ENCODE measurements at places on chromosomes 1 and 21. TPM values are rescaled to one million over a fixed set of nuclear protein-coding genes. Genes with fewer than 3 reads are reported as not detected.
A peak's percentile ranks its signal among the peaks of the same experiment; 100 is the strongest.

GRCh38 chr1:225250432-225250831 lies 177.4 kb downstream of the LBR start:
- H3K36me3 ChIP-seq, result no peaks in the 10 kb centered on the region
- DNase-seq, result no peak
- H3K27me3 ChIP-seq, result no peaks in the 10 kb centered on the region
- no peak overlapping the region for H3K27ac ChIP-seq

Gene DMRTA2
- not detected for total RNA-seq

DNA sequence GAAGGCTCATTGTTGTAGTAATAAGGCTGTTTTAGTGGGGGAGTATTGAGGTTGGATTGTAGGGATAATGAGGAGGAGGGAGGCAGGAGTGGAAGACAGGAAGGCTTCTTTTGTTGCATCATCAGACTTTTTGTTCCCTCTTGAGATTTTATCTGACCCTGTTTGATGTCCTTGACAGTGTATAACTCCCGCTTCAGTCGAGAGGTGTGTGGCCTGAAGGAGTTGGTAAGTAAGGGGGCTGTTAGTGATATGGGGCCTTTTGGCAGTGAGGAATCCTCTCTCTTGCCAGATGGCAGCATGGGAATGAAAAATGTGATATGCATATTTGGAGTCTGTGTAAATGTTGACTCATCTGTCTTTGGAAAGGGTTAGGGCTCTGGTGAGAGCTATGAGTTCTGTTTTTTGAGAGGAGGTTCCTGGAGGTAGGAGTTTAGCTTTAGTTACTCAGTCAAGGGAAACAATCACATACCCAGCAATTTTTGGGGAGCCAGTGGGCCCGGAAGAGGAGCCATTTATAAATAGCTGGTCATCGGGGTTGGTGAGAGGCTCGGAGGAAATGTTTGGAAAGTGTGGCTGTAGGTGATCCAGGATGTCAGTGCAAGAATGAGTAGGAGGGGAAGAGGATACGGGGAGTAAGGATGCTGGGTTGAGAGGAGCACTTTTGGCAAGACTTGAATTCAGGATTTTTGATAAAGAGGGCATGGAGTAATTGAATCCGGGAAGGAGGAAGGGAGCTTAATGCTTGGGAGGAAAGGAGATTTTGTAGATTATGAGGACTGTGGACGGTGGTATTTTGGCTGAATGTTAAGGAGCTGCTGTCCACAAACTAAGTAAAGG lies 136.7 kb upstream of the ETV3 start:
- no peak overlapping the region for H3K4me3 ChIP-seq
- no peaks in the 10 kb centered on the region for H3K4me1 ChIP-seq
- no peak overlapping the region for H3K27ac ChIP-seq
- no peaks in the 10 kb centered on the region for H3K36me3 ChIP-seq
- DNase-seq, result no peak

DNA sequence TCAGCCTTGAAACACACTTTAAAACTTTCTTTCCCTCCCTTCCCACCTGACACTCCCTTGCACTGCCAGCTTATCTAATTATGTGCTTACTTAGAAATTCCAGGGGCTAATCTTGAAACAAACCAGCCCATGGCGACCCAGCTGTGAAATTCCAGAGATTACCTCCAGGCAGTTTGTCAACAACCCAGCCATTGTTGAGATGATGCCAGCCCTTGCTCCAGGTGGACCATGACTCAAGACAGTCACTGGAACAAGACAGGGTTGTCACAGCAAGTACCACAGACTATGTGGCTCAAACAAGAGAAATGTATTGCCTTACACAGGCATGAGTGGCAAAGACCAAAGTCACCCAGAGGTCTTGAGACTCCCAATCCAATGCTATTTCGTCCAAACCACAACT lies 7.9 kb downstream of the FYB2 start:
- no peaks in the 10 kb centered on the region for H3K4me1 ChIP-seq
- no peak overlapping the region for H3K4me3 ChIP-seq
- no peak for DNase-seq
- H3K36me3 ChIP-seq, result no peaks in the 10 kb centered on the region
- no peaks in the 10 kb centered on the region for H3K27me3 ChIP-seq

Gene REG4
- not detected for total RNA-seq

Gene PTTG1IP
- 244 TPM for total RNA-seq

Gene GPR61
- total RNA-seq, result not detected

Gene UAP1
- 35.0 TPM for total RNA-seq

- H3K27ac ChIP-seq, result no peak overlapping the region
- H3K27me3 ChIP-seq, result no peaks in the 10 kb centered on the region
- no peak overlapping the region for H3K4me3 ChIP-seq
- H3K36me3 ChIP-seq, result no peaks in the 10 kb centered on the region
Measured at GRCh38 chr1:41850029-41850428, 68.7 kb downstream of the HIVEP3 start.

DNA sequence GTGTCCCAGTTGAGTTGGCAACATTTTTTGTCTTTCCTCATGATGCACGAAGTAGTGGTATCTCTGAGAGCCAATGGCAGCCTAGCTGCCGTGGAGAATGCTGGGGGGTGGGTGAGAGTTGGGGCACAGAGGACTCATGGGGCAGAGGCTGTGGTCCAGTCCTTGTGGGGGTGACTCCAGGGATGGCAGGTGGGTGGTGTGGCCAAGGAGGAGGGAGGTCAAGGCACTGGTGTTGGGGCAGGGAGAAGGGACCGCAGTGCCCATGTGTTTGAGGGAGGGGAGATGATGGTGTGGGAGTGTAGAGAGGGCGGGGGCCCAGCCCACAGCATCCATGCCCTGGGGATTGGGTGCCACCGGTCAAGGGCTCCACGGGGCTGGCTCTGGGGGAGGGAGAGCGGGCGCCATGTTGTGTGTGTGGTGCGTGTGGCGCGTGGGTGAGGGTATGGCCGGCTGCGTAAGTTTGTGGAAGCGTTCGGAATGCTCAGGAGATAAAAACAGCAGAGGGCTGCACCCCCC lies 63.5 kb downstream of the PRKCZ start:
- H3K4me1 ChIP-seq, result no peaks in the 10 kb centered on the region
- peak; percentile 29 for DNase-seq
- no peaks in the 10 kb centered on the region for H3K27me3 ChIP-seq
- H3K27ac ChIP-seq, result no peak overlapping the region
- H3K36me3 ChIP-seq, result no peaks in the 10 kb centered on the region

DNA sequence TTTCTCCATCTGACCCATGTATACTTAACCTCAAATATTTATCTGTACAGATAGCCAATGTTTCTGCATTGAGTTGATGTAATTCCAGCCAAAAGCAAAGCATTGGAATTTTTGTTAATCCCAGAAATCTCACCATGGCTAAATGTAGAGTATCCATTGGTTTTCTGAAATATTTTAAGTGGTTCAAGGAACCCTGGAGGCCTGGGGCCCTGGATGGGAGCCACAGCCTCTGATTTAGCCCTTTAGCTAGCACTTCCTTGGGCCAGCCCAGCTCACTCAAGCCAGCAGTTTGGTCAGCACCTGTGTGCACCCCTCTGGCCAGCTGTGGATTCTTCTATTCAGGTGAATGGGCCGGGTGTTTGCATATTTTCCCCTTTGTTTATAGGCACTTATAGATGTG lies 18.8 kb upstream of the EPS8L3 start:
- H3K27me3 ChIP-seq, result no peaks in the 10 kb centered on the region
- H3K4me1 ChIP-seq, result peaks cover 22% of the 10 kb centered on the region
- H3K36me3 ChIP-seq, result no peaks in the 10 kb centered on the region
- H3K4me3 ChIP-seq, result no peak overlapping the region
- peak overlapping the region; percentile 7 for H3K27ac ChIP-seq
